ENCODE measurements at places on chromosomes 7 and 10.

GRCh38 chr7:69553190-69553589 is 45.1 kb upstream of the AUTS2 start:
- no peak for DNase-seq
- no peaks in the 10 kb centered on the region for H3K4me1 ChIP-seq
- H3K36me3 ChIP-seq = no peaks in the 10 kb centered on the region
- no peak overlapping the region for H3K27ac ChIP-seq

GRCh38 chr7:2601065-2601464 is 30.7 kb upstream of the TTYH3 start:
- H3K27me3 ChIP-seq = no peaks in the 10 kb centered on the region
- no peak overlapping the region for H3K4me3 ChIP-seq
- H3K36me3 ChIP-seq = peaks cover 19% of the 10 kb centered on the region
- H3K4me1 ChIP-seq = no peaks in the 10 kb centered on the region
- no peak for DNase-seq
- H3K27ac ChIP-seq = no peak overlapping the region

DNA sequence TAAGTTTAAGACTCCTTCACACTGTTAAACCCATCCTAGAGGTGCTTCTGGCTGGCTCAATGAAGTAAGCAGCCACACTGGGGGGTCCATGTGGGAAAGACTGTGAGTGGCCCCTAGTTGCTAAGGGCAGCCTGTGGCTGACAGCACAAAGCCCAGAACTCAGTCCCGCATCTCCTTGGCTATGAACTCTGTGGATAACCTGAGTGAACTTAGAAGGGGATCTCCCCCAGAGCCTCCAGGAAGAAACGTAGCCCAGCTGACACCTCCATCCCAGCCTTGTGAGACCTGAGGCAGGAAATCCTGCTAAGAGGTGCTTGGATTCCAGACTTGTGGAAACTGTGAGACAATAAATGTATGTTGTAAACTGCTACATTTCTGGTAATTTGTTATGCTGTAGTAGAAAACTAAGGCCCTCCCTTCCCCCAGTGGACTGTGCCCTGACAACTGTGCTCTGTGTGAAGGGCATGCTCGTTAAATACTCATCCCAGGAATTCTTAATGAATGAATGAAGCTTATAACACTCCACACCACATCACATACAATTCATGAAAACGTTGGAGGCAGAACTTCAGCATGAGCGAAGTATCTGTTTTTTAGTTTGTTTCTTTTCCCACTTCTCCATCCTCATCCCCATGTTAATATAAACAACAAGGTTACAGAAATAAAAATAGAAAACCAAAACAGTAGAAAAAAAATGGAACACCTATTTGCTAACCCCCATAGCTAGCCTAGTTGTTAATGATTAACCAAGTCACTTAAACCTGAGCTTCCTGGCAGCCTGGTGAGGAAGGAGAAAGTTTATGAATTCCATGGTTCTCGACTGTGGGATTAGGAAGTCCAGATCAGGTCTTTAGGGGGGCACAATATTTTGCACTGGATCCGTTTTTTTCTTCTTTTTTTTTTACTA is 36.8 kb upstream of the AOAH start:
- H3K4me1 ChIP-seq = no peaks in the 10 kb centered on the region
- no peak overlapping the region for H3K27ac ChIP-seq
- H3K27me3 ChIP-seq = no peaks in the 10 kb centered on the region
- H3K36me3 ChIP-seq = no peaks in the 10 kb centered on the region
- H3K4me3 ChIP-seq = no peak overlapping the region
- DNase-seq = no peak

- no peak for DNase-seq
- peaks cover 3% of the 10 kb centered on the region for H3K4me1 ChIP-seq
- peaks cover 30% of the 10 kb centered on the region for H3K27me3 ChIP-seq
- H3K4me3 ChIP-seq = no peak overlapping the region
- no peaks in the 10 kb centered on the region for H3K36me3 ChIP-seq
These were observed 34.8 kb upstream of the SFMBT2 start for GRCh38 chr10:7445474-7446185.

GRCh38 chr10:121484401-121484800 is 113.8 kb downstream of the FGFR2 start:
- H3K27me3 ChIP-seq = no peaks in the 10 kb centered on the region
- H3K27ac ChIP-seq = peak overlapping the region; percentile 35
- H3K36me3 ChIP-seq = peaks cover 65% of the 10 kb centered on the region
- H3K4me3 ChIP-seq = no peak overlapping the region
- H3K4me1 ChIP-seq = peaks cover 22% of the 10 kb centered on the region

DNA sequence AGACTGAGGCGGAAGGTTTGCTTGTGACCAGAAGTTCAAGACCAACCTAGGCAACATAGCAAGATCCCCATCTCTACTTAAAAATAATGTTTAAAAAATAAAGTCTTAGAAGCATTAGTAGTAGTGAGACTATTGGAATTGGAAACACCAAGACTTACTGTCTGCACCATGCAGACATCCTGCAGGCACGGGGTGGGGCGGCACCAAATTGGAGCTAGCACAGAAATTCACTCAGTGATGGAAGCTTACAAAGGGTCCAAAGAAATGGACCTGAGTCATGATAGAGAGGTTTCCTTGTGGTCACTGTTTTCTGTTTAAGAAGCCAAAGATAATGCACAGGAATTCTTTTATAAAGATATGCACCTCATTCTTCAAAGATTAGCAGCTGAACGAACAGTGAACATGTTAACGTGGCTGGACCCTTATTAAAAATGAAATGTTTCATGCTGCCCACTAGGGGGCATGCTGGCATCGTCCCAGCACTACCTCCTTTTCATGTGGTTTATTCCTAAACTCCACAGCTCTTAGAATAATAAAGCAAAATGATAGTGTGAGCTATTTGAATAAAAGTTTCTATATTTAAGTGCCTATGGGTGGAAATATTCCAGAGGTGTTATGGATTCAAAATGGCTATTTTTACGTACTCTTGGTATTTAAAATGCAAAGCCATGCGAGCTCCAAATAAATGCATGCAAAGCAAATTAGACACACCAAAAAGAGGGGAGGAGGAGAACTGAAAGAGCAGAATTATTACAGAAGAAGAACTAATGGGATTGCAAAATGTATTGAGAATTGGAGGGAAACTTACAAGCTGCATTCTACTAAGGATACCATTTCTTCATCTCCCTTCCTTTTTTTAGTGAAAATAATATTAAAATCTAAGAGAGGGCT is 28.6 kb downstream of the PDSS1 start:
- no peak overlapping the region for H3K27ac ChIP-seq
- H3K4me3 ChIP-seq = no peak overlapping the region
- no peaks in the 10 kb centered on the region for H3K27me3 ChIP-seq
- H3K4me1 ChIP-seq = no peaks in the 10 kb centered on the region
- peaks cover 13% of the 10 kb centered on the region for H3K36me3 ChIP-seq

DNA sequence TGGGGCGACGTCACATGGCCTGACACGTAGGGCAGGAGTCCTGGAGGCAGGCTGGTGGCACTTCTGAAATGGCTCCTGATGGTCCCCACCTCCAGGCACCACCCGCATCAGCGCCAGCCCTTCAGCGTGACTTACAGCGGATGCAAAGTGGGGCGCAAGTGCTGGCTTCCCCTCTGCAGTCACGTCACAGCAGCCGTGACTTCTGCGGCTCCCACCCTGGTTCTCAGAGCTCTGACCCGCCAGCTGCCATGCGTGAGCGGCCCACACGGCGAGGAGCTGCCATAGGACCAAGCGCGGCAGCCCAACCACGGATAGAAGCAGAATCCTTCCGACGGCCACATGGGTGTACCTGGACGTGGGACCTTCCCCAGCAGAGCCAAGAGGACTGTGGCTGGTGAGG is 159.0 kb downstream of the ELFN1 start:
- peaks cover 26% of the 10 kb centered on the region for H3K36me3 ChIP-seq
- no peak overlapping the region for H3K4me3 ChIP-seq
- no peak overlapping the region for H3K27ac ChIP-seq
- no peak for DNase-seq

DNA sequence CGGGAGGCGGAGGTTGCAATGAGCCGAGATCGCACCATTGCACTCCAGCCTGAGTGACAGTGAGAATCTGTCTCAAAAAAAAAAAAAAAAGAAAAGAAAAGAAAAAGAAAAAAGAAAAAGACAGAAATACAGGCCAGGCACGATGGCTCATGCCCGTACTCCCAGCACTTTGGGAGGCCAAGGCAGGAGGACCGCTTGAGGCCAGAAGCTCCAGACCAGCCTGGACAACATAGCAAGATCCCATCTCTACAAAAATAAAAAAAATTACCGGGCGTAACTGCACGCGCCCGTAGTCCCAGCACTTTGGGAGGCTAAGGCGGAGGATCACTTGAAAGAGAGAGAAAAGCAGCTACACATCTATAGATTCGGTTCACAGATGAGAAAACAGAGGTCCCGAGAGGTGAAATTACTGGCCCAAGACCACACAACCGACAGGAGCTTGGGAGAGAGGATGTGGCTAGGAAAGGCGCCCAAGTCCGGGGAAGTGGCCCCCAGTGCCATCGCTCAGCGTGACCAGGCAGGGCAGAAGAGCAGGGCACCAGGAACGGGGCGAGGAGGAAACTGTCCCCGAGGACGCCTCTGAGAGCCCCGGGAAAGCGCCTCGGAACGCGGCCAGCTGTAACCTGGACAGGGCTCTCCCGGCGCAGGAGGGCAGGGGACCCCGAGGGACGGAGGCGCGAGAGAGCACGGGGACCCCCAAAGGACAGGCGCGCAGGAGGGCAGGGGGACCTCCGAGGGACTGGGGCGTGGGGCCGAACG is 612 bp downstream of the SNX8 start:
- peak overlapping the region; percentile 95 for H3K27ac ChIP-seq
- peaks cover 25% of the 10 kb centered on the region for H3K4me1 ChIP-seq
- DNase-seq = peak; percentile 35
- H3K27me3 ChIP-seq = no peaks in the 10 kb centered on the region
- H3K4me3 ChIP-seq = peak overlapping the region; percentile 90

DNA sequence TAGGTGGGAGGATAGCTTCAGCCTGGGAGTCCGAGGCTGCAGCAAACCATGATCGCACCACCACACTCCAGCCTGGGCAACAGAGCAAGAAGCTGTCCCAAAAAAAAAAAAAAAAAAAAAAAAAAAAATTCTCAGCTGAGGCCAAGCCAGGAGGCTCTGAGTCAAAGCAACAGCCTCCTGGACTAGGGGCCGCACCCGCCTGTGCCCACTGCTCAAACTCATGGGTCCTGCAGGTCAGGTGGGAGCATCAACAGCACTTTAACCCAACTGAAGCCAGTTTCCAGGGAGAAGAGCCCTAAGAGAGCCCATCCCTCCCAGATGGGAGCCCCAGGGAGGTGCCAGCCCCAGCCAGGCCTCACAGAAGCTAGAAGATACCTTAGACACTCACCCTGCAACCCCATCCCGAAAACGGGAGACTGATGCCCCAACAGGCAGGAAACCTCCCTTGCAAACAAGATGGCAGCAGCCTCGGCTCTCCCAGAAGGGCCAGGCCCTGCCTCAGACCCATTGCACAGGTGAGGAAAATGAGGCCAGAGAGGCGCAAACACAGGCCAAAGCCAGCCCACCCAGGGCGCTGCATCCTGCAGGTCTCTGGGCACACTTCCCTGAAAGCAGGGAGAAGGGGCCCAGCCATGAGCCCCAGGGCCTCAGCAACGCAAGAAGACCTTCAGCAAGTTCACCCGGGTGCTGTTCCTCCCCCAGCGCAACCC is 11.0 kb downstream of the PDGFA start:
- H3K4me1 ChIP-seq = peaks cover 16% of the 10 kb centered on the region
- DNase-seq = no peak
- no peaks in the 10 kb centered on the region for H3K36me3 ChIP-seq
- no peaks in the 10 kb centered on the region for H3K27me3 ChIP-seq

GRCh38 chr10:127153181-127153580 is 43.2 kb downstream of the INSYN2A start:
- H3K4me1 ChIP-seq = peaks cover 5% of the 10 kb centered on the region
- DNase-seq = no peak
- no peaks in the 10 kb centered on the region for H3K36me3 ChIP-seq
- no peaks in the 10 kb centered on the region for H3K27me3 ChIP-seq
- H3K4me3 ChIP-seq = no peak overlapping the region
- H3K27ac ChIP-seq = no peak overlapping the region

DNA sequence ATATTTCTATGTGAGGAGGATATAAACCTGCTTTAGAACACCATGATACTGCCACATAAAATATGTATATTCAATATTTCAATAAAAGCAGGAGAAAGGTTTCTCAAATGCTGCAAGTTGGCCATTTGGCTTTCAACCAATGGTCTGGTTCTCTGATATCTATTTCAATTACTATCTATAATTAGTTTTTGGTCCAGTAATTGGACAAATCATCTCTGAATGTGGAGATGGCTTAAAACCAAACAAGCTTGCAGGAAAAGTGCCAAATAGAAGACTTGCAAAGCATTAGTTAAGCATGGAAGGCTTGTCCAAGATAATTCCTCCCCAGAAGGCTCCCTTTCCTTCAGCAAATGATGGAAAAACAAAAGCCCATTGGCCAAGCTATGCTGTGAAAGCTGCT is 140.1 kb downstream of the CPEB3 start:
- no peaks in the 10 kb centered on the region for H3K36me3 ChIP-seq
- no peak for DNase-seq
- H3K27me3 ChIP-seq = no peaks in the 10 kb centered on the region
- H3K4me1 ChIP-seq = peaks cover 6% of the 10 kb centered on the region
- H3K4me3 ChIP-seq = no peak overlapping the region

DNA sequence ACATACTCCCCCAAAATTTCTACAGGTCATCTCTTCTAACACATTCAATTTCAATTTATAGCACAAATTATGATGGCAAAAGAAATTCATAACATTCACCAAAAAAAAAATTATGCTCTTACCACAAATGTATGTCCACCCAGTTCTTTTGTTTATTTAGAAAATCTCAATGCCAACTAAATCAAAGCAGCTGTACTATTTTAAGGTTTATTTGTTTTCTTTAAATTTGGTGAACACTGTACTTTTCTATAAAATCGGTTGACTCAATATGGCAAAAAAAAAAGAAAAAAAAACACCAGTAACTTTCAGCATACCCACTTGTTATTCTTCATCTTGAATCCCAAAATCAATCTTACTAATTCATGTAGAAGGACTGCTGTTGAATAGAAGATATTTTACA is 225.7 kb downstream of the AGMO start:
- no peaks in the 10 kb centered on the region for H3K27me3 ChIP-seq
- H3K4me3 ChIP-seq = no peak overlapping the region
- peaks cover 3% of the 10 kb centered on the region for H3K36me3 ChIP-seq
- no peak for DNase-seq

DNA sequence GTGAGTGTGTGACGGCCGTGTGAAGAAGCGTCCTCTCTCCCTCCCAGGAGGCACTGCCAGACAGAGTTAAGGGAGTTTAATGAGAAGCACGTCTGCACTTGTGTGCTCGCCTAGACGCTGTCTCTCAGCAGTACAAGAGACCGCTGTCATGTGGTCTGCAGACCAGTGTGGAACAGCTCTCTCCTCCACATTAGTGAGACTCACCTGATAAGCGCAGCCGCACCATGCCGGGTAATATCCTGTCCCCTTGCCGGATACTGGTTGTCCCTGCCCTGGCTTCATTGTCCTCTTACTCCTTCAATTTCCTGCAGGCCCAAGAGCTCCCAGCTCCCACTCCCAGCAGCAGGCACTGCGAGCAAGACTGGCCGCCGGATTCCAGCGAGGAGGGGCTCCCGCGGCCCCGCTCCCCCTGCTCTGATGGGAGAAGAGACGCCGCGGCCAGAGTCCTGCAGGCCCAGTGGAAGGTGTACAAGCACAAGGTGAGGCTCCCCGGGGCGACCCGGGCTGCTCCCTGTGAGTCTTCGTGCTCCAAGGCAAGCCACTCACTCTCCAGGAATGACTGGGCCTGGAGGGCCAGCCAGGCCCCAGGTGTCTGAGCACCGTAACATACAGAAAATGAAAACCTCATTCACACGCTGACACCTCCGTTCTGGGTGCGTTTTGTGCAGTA is 33.5 kb upstream of the TTYH3 start:
- H3K27me3 ChIP-seq = no peaks in the 10 kb centered on the region
- no peak overlapping the region for H3K4me3 ChIP-seq
- H3K27ac ChIP-seq = no peak overlapping the region
- no peak for DNase-seq

Measured in mesothelial cell of epicardium (in vitro differentiated cells).